Stimulated activated CD8-positive, alpha-beta memory T cell treated with anti-CD3 and anti-CD28 coated beads, Interleukin-7, amount 100 ng/mL, for 48 hours (primary cell): ENCODE measurements at places on chromosomes 3 and 15.

DNA sequence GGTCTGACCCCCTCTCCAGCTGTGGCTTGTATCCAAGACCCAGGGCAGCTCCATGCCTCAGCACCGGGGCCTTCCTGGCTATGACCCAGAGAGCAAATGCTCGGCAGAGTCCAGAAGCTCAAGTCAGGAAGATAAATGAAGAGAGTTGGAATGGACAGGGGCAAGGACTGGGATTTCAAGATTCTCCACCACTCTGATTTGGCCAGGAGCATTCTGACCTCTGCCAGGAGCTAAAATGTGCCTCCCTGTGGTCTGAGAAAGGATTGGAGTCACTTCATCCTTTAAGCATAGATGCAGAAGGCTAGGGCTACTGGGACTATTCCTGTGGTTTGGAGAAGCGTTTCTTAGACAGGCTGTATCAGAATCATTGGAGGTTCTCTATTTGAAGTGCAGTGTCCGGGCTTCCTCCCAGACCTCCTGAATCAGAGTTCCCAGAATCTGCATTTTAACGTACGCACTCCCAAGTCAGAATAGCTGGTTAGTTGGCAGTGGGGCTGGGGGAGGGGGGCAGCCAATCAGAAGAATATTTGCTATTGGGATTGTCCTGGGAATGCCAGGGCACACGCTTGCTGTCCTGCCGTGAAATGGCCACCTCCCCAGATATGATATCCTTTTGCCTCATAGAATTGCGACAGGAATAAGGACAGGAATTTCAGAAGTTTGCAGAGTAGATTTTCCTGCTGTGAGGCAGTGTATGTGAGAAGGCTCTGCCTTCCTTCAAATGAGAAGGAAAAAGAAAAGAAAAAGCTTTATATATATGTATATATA, 57.4 kb downstream of the HRH1 start:
- no peak for DNase-seq

DNA sequence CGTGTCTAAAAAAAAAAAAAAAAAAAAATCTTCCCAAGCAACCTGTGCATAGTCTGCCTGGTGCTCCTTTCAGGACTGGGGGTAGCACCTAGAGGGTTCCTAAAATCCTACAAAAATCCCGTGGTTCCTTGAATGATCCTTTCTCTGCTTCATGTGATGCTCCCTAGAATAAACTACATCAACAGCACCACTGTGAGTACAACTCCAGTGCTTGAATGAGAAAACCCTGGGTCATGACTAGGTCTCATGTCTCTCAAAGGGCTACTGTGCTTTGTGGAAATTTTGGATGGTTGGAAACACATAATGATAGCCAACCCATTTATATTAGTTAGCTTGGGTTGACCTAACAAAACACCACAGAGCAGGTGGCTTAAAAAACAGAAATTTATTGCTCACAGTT, 243.5 kb downstream of the OPA1 start:
- no peak for DNase-seq

DNA sequence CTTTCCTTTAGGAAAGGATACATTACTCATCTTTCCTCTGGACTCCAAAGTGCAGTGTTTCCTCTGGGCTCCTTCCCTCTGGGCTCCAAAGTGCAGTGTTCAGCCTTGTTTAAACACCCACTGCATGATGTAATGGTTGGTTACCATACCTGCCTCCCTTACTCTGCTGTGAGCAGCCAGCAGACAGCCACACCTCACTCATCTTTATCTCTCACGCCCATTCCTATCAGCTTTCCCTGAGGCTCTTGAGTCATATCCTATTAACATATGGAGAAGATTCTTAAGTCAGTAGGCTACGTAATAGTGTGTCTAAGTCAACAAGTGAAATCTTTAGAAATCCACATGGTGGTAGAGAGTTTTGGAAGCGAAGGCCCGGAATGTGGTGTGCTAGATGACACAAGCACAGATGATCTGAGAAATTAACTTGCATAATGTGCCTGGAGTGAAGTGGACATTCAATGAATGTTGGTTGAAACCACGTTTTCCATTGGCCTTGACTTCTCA, 97.2 kb upstream of the CTNNB1 start:
- DNase-seq: no peak

GRCh38 chr3:11661827-11662226, 18.1 kb upstream of the VGLL4 start:
- DNase-seq: no peak

GRCh38 chr3:196969134-196969659, 564 bp upstream of the PIGZ start:
- DNase-seq: peak; percentile 18

DNA sequence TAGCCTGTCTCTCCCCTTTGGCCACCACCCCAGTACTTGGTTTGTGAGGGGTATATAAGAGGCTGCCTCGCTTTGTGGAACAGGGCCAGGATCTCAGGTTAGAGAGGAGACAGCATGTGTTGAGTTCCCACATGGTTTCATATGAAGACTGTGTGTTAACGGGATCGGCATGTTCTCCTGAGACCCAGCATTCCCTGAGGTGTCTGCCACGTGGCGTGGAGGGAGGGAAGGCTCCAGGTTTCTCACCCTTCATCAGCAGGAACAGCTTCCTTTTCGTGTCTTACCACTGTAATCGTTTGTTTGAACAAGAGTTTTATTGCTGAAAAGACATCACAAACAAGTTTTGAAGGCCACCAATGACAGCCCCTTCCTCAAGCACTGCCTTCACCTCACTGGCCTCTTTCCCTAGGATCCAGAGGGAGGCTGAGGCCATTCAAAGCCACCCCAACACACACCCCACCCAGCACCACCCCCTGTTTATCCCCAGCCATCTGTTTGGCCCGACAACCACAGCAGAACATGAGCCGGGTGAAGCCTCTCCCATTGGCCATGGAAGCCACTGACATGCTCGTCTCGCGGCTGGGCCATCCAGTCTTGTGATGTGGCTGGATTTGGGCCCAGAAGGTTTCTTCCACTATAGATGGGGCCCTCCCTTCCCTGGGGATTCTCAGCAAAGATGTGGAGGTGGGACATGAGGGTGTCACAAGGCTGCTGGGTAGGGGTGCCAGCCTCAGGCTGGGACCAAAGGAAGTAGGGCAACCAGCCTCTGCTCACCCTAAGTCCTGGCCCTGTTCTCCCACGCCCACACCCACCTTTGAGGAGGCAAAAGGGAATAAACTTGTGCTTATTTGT, 10.0 kb downstream of the BHLHE40 start:
- DNase-seq: no peak
